ENCODE measurements at places on chromosomes 4 and X. TPM values are rescaled to one million over a fixed set of nuclear protein-coding genes. Genes with fewer than 3 reads are reported as not detected.

ANKRD37 gene
- 15.6 TPM for total RNA-seq

NOX1 gene
- total RNA-seq, result not detected

TXK gene
- total RNA-seq, result 0.72 TPM

ATOH1 gene
- total RNA-seq, result not detected

ACOT9 gene
- total RNA-seq, result 71.6 TPM

CABS1 gene
- not detected for total RNA-seq
